ENCODE measurements at places on chromosomes 2 and 18.
A peak's percentile ranks its signal among the peaks of the same experiment; 100 is the strongest.

DNA sequence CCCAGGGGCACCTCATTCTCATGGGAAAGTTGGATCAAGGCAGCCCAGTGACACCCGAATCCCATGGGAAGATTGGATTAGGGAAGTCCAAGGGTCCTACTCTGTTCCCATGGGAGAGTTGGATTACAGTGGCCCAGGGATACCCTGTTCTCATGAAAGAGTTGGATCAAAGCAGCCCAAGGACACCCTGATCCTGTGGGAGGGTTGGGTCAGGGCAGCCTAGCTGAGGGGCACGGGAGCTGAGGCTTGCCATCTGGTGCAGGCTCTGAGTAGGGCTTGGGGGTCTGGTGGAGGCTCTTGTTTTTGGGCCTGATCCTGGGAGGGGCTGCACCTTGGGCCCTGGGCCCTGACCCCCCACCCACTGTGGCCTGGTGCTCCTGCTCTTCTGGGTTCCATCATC, 87.1 kb downstream of the ACKR3 start:
- DNase-seq, result no peak

GRCh38 chr2:202778217-202778616, 93.3 kb downstream of the ICA1L start:
- DNase-seq, result no peak

GRCh38 chr18:46738491-46738890, 18.4 kb downstream of the ST8SIA5 start:
- no peak for DNase-seq

- DNase-seq, result no peak
Measured at GRCh38 chr2:198499539-198499938, 695.1 kb downstream of the PLCL1 start.

DNA sequence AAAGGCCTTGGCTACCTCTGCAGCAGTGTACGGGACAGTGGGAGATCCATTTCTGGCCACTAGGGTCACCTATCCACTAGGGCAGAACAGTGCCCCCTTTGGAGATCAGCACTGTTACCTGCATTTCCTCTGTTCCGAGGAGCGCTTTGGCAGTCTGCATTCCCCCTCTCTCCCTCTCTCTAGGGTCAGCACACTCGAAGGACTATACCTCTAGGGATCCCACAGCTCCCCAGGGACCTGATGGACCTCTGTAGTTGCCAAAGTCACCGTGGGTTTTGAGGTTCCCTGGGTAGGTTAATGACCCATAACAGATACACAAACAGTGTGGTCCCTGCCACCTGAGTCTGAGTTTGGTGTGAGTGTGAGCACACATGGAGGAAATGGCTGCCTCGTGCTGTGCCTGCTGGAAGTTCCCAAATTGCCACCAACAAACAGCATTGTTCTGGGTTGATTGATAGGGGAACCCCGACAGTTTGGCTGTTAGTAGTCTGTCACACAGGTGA, 99.8 kb upstream of the VWC2L start:
- no peak for DNase-seq

DNA sequence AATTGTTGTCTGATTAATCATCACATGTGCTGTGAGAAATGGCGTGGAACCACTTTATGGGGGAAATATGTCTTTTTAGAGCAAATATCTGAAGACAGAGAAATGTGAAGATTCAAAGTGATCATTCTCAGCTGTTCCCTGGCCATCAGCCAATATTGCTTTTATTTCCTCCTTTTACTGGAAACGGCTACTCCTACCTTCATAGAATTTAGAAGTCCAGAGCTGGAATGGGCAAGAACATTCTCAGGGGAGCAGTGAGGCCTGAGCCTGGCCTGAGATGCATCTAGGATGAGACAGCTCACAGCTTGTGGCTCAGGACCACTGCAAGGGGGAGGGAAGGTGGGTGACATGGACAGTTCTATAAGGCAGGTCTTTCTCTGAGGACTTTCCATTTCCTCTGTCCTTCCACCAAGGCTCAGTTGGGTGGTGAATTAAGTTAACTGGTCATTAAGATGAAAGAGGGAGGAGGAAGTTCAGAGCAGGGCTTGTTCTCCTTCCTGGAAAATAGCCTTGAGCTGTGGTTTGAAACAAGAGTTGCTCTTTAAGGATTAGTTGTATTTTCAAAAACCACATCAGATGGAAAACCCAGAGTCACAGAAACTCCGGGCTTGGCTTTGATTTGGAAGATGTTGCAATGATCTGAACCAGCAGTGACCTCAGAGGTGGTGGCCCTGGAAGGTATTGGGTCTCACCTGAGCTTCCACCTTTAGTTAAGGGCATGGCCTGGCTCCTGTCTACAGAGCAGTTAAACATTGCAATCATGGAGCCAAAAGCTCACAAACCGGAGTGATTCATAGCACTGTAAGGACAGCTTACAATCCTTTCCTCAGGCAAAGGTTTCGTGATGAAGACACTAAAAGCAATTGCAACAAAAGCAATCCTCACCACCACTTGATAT, 144.3 kb downstream of the VAPA start:
- DNase-seq, result peak; percentile 10

DNA sequence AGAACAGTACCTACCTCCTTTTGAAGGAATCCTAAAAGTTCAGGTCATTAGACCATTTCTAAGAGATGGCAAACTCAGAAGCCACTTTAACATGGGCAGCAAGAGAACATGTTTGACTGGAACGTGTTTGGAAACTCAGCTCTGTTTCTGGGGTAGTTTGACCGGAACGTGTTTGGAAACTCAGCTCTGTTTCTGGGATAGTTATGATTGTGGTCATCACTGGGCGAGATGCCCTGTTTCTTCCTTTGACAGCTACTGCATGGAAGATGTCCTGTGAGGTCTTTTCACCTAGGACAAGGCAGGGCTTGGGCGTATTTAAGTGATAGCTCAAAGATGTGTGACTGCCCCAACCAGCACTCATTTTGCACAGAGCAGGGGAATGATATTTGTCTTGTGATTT, 19.9 kb upstream of the SERPINB13 start:
- DNase-seq, result no peak

DNA sequence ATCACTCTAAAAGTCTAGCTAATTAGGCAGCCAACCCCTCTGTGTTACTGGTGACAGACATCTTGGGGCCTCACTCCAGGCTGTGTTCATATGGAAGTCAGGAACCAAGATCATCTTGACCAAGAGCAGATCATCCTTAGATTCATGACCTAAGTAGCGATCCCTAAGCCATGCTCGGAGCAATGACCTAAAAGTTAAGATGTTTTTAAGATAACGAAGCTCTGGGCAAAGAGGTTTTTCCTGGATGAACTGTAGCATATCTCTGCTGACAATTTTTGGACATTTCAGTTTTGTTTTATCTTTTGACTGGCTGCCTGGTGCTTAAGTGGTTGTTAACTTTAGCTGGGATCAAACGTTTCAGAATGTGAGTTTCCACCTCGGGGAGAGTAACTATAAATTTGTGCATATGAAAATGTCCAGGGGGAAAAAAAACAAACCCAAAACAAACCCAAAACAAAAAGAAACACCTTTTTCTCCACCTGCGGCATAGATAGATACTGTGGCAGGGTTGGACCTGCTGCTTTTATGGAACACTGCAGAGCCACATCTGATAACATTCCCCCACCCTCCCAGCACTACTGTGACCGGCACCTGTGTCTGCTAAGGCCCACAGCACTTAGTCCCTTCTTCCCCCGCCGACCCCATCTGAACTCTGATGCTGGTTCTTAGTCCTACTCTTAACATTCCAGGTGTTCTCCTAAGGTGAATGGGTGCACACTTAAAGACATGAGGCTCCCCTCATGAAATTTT, 45.5 kb downstream of the EPAS1 start:
- DNase-seq, result no peak

DNA sequence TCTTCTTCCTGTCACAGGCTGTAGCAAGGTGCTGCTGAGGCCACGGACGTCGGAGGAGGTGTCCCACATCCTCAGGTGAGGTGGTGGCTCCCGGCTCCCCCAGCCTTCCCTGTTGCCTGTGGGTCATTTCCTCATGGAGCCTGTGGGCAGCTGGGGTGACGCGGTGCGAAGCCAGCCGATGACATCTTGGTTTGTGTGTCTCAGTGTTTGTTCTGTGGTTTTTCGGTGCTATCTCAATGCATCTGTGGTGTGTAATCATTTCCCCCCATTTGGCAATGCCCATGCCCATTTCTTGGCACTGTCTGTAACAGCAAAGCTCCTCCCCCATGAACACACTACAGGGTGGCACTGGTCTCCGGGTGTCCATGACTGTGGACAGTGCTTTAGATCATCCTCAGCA, 6.6 kb downstream of the D2HGDH start:
- DNase-seq, result peak; percentile 13

- no peak for DNase-seq
Measured at GRCh38 chr18:23415515-23415914, 37.6 kb upstream of the RIOK3 start.

- DNase-seq, result no peak
Measured at GRCh38 chr18:33022370-33022769, 249.5 kb upstream of the KLHL14 start.

- DNase-seq, result no peak
Measured at GRCh38 chr2:21836261-21836660, 712.5 kb downstream of the TDRD15 start.

GRCh38 chr2:72623481-72623880, 202.4 kb downstream of the EXOC6B start:
- no peak for DNase-seq
